Right renal pelvis (tissue), 4 donors: ENCODE measurements at places on chromosomes 2 and 18. TPM values are rescaled to one million over a fixed set of nuclear protein-coding genes. Genes with fewer than 3 reads are reported as not detected.

The CHRNG gene
- 0.81 TPM for polyA plus RNA-seq

The FARSB gene
- 24.8 TPM for polyA plus RNA-seq

DNA sequence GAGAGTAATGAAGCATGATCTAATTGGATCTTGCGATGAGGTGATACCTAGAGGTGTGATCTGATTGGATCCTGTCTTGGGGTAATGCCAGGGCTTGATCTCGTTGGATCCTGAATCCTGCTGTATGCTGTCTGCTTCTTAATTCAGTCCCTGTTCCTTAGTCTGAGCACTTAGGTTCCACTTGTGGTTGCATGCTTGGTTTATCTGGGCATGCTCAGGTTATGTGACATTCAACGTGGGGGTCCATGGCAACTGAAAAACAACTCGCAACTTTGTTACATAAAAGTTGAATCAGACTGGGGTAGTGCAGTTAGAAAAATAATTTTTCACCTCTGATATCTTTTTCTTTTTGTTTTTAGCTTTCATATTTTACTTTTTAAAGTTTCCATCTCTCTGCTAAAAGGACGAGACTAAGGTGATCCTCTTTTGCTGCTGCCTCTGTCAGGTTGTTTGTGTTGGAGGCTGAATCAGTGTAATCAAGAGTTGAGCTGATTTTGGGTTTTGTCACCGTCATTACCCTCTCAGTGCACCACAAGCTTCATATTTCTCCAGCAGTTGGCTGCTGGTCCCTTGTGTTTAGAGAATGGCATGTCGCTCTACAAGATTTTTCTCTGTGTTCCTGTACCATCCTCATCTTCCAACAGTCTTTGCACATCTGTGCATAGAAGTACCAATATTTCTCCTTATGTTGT, 67.9 kb downstream of the NCOA1 start:
- DNase-seq = no peak

GRCh38 chr2:11903085-11903606, 156.7 kb downstream of the LPIN1 start:
- DNase-seq = no peak

GRCh38 chr18:71798986-71799673, 745.0 kb downstream of the CBLN2 start:
- DNase-seq = no peak

GRCh38 chr2:227472265-227473121, 537 bp downstream of the AGFG1 start:
- no peak for DNase-seq

- DNase-seq = no peak
Observed at GRCh38 chr2:53438100-53438499, 329.5 kb upstream of the CHAC2 start.

GRCh38 chr18:64562651-64563050, 413.8 kb upstream of the LINC00305 start:
- DNase-seq = no peak
